ENCODE measurements at places on chromosomes 2 and 18. TPM values are rescaled to one million over a fixed set of nuclear protein-coding genes. Genes with fewer than 3 reads are reported as not detected.

The UGT1A8 gene
- total RNA-seq = not detected

GRCh38 chr2:1626271-1626681 is 118.0 kb downstream of the PXDN start:
- no peak for DNase-seq

- peak; percentile 62 for DNase-seq
These were observed 99.5 kb downstream of the HS1BP3 start for GRCh38 chr2:20551260-20551944.

GRCh38 chr2:49053156-49053555 is 101.2 kb downstream of the FSHR start:
- no peak for DNase-seq

The DOK6 gene
- 3.8 TPM for total RNA-seq

All from kidney (tissue), 22 donors.